ENCODE measurements at places on chromosomes 13 and 19.

GRCh38 chr13:59842507-59842906 lies 321.2 kb downstream of the DIAPH3 start:
- no peak for DNase-seq

GRCh38 chr13:43129066-43129465 lies 105.7 kb downstream of the DNAJC15 start:
- DNase-seq, result no peak

- DNase-seq, result no peak
Observed at GRCh38 chr19:15196360-15197005, 4.3 kb downstream of the NOTCH3 start.

GRCh38 chr13:112331675-112332074 lies 44.5 kb upstream of the SPACA7 start:
- DNase-seq, result no peak

GRCh38 chr13:51225029-51225428 lies 2.8 kb downstream of the FAM124A start:
- DNase-seq, result no peak

GRCh38 chr19:1568320-1569019 lies at the start of gene MEX3D:
Gene MEX3D, minus strand, starts transcription at chr19:1568325. Its CDS starts 267 bp downstream, at chr19:1568058.
- DNase-seq, result peak; percentile 63

GRCh38 chr13:59437544-59438301 lies 726.0 kb downstream of the DIAPH3 start:
- no peak for DNase-seq

DNA sequence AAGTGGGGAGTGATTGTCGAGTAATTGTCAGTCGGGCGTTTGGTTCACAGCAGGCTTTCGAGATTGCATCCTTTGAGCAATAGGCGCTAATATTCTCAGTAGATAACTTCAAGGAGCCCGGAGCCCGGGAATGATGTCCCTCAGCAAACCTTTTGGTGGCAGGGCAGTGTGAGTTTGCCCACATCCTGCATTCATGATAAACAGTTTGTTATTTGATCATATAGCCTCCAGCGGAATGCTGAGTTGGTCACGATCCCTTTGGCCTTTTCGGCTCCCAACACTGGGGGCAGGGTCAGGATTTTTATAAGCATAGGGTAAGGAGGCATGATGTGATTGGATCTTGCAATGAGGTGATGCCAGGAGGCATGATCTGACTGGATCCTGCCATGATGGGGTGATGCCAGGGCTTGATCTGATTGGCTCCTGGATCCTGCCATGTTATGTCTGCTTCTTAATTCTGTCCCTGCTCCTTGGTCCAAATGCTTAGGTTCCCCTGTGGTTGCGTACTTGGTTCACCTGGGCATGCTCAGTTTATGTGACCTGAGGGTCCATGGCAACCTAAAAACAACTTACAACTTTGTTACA lies 38.2 kb upstream of the IGSF23 start:
- DNase-seq, result no peak

- DNase-seq, result peak; percentile 51
Observed at GRCh38 chr19:18340190-18340989, at the start of gene PGPEP1. Gene PGPEP1, plus strand, starts transcription at chr19:18340598. Its CDS starts 84 bp downstream, at chr19:18340682.
